ENCODE measurements at places on chromosomes 3 and 15.

- DNase-seq = no peak
These were observed 29.8 kb downstream of the NRG4 start for GRCh38 chr15:75982468-75982867.

- DNase-seq = no peak
These were observed 109.2 kb downstream of the NEDD4 start for GRCh38 chr15:55884223-55884622.

DNA sequence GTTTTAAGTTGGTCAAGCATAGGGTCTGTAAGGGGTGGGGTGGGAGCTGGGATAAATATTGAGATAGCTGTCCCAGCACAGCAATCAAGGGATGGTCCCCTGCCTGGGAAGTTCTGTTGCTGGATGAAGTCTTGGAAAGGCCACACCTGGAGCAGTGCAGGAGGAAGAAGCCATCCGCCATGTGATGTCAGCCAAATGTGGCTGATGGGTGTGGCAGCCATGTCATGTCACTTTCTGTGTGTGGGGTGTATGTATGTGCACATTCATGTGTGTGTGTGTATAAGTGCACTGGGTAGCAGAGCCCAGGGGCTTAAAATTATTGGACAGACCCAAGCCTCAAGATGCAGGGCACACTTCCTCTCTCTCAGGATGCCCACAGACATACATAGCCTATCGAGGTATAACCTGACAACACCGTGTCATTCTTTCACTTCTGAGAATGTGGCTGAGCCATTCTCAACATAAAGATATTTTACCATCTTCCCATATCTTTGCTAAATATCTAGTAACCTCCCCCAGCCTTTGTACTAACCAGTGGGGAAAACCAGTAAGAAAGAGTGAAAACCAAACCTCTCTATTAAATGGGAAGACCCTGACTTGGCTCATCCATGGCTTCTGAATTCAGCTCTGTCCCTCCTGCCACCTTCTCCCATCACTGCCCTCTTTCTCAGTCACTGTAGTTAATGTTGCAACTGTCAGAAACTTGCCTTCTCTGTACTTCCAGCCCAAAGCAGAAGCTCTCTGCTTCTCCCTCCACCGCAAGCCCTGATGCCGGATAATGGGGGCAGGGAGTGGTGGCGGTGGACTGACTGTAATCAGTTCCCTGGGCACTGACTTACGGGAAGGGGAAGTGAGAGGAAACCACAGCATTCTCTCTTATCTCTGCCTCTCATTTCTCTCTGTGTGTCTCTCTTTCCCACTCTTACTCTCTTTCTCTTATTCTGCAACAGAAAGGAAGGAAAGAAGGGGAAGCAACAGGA is 11.2 kb downstream of the TNFSF10 start:
- no peak for DNase-seq

GRCh38 chr3:51706021-51706485 is 815 bp upstream of the GRM2 start:
- DNase-seq = no peak

DNA sequence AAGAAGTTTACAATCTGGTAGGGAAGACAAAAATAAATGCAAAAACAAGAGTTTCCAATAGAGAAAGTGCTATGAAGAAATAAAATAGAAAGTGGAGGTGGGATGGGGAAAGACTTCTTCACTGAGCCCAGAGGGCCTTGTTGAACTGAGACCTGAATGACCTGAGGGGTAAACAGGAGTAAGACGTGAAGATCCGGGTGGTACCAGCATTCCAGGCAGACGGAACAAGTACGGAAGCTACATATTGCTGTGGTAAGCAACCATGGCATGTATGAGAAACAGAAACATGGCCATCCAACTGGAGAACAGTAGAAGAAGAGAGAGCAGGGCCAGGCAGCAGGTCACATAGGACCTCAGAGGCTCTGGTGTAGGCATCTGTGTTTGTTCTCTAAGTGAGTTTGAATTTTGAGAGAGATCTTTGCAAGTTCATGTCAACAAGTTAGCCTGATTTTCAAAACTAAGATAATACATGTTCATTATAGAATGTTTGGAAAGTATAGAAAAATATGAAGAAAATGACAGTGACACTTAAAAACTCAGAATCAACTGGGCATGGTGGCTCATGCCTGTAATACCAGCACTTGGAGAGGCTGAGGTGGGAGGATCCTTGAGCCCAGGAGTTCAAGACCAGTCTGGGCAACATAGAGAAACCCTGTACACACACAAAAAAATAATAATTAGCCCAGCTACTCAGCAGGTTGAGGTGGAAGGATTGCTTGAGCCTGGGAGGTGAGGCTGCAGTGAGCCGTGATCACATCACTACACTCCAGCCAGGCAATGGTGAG is 64.3 kb downstream of the SLC49A4 start:
- DNase-seq = no peak

DNA sequence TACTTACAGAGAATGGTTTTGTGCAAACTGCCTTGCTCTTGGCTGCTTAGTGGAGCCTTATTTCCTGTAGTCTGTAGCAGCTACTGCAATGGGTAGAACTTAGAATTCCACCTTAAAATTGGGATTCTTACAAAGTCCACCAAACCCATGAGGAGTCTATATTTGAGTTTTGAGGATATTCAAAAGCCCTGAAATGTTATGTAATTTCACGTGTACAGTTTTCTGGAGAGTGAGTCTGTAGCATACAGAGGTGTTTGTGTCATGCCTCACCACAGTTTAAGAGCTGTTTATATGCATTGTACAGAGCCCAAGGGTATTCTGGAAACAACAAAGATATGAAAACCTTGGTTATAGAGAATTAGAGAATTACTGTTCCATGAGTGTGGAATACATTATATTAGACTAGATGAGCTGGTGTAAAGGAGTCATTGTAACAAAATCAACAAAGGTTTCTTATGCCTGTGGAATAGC is 114.4 kb downstream of the MBNL1 start:
- DNase-seq = no peak

DNA sequence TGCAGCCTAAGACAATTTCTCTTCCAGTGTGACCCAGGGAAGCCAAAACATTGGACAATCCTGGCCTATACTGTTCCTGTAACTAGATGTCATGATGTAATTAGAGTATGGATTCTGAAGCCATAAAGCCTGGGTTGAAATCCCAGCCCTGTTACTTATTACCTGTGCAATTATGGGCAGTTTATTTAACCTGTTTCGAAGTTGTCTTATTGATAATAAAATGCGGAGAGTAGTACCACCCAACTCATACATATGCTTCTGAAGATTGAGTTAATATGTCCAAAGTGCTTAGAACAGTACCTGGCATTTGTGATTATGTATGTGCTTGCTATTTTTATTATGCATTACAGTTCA is 30.1 kb downstream of the PPP4R2 start:
- DNase-seq = no peak

- DNase-seq = no peak
These were observed 108.8 kb downstream of the XXYLT1 start for GRCh38 chr3:195162033-195162669.

DNA sequence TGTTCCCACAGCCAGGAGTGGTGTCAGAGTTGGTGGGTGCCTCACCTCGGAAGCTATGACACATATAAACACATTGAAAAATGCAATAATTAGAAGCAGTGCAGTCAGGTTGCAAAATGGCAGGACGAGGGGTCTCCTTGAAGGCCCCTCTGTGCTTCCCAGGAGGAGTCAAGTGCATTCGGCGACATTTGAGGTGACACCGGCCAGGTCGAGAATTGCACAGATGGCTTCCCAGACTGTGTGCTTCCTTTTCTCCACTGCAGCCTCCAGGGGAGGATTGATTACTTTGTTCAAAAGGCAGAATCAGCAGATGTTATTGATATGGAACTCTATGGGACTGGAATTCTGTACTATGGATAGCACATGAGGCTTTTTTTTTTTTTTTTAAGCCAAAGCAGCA is 163.2 kb downstream of the MINAR1 start:
- no peak for DNase-seq

GRCh38 chr3:143693506-143693905 is 154.8 kb downstream of the SLC9A9 start:
- DNase-seq = no peak

- no peak for DNase-seq
These were observed 105.9 kb downstream of the KCNH8 start for GRCh38 chr3:19254189-19254588.

- DNase-seq = no peak
These were observed 445.2 kb upstream of the MDFIC2 start for GRCh38 chr3:70757658-70758057.

DNA sequence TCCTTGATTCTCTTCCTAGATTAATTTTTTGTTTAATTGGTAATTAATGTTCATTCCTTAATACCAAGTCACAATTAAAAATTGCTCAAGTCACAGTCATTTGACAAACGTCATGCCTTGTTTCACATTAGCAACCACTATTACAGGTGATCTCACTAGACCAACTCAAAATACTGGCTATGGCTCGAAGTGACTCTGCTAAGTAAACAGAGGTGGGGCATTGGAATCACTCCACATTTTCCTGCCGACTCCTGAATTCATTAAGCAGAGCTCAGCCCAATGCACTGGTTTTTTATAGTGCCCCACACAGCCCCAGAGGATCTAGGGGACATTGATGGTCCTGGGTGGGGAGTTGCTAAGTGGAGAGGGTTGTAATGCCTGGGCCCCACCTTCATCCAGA is 201.2 kb upstream of the NSMCE3 start:
- no peak for DNase-seq

GRCh38 chr3:9727743-9728142 is 3.8 kb upstream of the BRPF1 start:
- no peak for DNase-seq

GRCh38 chr3:158058495-158059130 is 47.6 kb downstream of the SHOX2 start:
- no peak for DNase-seq

DNA sequence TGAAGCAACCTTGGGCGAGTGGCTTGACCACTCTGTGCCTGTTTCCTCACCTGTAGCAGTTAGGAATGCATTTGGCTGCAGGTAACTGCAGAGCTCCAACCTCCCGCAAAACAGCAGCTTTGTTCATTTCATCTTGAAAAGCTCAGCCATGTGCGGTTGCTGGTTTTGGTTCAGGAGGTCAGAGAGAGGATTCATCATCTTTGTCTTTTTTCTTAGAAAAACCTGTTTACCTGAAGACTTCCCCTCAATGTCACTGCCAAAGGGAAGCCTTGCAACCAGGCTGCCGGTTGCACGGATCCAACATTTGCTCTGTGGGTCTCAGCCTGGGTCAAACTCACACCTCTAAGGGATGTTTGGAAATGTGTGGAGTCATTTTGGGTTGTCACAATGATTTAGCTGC is 16.4 kb upstream of the FURIN start:
- DNase-seq = no peak

GRCh38 chr3:134897391-134898141 is 102.5 kb downstream of the EPHB1 start:
- no peak for DNase-seq
